ENCODE measurements at places on chromosomes 2 and 18.

GRCh38 chr2:232900811-232901735 is 31.0 kb downstream of the SNORC start:
- DNase-seq, result no peak

GRCh38 chr2:66761826-66762225 is 326.9 kb downstream of the MEIS1 start:
- DNase-seq, result no peak

- no peak for DNase-seq
Observed at GRCh38 chr2:217928324-217929181, 74.2 kb downstream of the TNS1 start.

DNA sequence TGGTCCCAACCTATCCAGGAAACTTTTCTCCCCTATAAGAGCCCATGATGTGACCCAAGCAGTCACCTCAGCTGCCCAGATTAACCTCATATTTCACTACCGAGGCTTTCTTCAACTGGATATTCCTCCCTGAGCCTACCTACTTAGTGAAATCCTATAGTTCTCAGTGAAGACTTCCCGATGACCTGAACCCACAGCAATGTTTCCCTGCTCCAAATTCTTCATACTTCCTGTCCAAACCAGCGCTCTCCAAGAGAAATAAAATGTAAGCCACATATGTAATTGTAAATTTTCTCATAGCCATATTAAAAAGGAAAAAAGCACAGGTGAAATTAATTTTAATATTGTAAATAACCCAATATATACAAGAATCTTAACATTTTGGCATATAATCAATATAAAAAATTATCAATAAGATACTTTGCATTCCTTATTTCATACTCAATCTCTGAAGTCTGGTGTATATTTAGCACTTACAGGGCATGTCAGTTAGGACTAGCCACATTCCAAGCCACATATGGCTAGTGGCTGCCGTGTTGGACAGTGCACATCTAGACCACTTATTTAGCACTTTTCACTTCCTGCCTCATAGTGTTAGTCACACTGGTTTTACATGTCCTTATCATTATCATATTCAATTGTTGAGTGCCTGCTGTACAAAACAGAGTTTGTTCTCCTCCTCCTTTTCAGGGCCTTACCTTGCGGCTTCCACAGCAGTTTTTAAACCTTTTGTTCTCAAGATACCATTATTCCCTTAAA is 1.9 kb upstream of the STAT4 start:
- no peak for DNase-seq

GRCh38 chr2:1314254-1314653 is 99.0 kb upstream of the TPO start:
- DNase-seq, result no peak

- no peak for DNase-seq
Observed at GRCh38 chr2:28486526-28486925, 9.3 kb upstream of the PLB1 start.

DNA sequence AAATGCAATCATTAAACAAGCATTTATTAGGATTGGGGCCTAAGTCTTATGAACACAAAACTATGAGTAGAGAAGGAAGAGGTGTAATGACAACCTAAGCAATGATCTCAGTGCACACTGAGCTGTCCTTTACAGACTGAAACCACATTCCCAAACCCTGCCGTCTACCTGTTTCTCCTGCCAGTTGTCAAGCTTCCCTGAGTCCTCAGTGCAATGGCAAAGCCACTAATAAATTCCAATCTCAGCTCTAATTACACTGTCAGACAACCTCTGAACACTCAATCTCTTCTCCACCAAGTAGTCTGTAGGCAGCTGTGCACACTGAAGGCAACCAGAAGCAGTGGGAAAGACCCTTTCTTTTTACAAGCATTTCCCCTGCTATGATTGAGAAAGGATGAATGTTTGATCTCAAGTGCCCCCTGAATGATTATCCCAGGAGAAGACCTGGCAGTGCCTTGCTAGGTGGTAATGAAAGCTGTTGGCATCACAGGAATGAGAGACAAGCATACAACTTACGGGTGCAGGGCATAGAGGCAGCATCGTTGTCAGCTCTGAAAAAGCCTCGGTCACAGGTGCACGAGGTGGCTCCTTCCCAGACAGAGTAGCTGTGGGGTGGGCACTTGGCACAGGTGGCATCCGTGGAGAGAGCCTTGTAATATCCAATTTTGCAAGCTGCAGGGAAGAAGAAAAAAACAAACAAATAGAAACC is 71.4 kb downstream of the EPHA4 start:
- DNase-seq, result no peak

- no peak for DNase-seq
Observed at GRCh38 chr18:73563345-73563744, 584.3 kb downstream of the FBXO15 start.

DNA sequence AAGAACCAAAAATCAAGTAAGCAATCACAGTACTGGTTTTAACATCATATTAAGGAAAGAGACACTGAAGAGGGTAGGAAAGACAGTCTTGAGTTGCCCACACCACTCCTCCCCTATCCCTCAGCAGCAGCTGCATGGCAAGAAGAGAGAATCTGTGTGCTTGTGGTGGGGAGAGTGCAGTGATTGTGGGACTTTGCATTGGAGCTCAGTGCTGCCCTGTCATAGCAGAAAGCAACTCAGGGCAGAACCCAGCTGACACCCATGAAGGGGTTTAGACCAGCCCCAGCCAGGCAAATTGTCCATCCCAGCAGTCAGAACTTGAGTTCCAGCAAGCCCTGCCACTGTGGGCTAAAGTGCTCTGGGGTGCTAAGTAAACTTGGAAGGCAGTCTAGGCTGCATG is 40.8 kb upstream of the INPP4A start:
- no peak for DNase-seq

DNA sequence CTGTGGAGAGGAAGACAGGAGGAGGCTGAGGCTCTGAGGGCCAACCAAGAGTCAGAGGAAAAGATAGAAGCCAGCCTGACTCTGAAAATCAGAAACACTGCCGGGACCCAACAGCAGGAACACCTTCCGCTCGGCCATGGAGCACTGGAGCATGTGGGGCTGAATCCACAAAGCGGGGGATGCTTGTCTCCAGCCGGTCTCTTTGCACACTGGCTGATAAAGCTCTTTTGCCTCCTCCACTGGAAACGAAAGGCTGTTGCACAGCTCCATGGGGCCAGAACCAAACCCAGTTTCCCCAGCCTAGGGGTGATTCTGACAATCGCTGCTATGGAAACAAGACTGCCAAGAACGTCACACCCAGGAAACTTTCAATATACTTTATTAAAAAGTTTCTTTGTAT is 90.3 kb downstream of the COL6A3 start:
- DNase-seq, result no peak

- no peak for DNase-seq
Observed at GRCh38 chr2:237556773-237557632, 9.4 kb upstream of the PRLH start.

GRCh38 chr2:8327371-8328100 is 354.3 kb upstream of the ID2 start:
- DNase-seq, result no peak

- no peak for DNase-seq
Observed at GRCh38 chr2:117917223-117917917, 96.5 kb downstream of the CCDC93 start.

GRCh38 chr18:27582760-27583412 is 397.8 kb upstream of the CHST9 start:
- DNase-seq, result no peak

DNA sequence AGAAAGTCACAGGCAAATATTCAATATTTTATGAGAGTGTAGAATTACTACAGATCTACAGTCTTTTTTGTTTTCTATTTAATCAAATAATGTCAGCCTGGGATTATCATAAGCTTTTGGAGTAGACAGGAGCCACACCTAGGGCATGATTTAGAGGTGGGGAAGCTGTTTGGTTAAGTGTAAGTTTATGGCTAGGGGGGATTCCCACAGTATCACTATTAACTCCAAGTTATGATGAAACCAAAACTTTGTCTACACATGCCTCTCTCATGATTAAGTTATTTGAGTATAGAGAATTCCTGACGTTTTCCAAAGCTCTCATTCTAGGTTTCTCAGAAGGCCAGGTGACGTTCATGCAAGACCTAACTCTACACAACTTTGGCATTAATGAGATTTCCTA is 2.1 kb downstream of the SERPINB10 start:
- DNase-seq, result no peak

DNA sequence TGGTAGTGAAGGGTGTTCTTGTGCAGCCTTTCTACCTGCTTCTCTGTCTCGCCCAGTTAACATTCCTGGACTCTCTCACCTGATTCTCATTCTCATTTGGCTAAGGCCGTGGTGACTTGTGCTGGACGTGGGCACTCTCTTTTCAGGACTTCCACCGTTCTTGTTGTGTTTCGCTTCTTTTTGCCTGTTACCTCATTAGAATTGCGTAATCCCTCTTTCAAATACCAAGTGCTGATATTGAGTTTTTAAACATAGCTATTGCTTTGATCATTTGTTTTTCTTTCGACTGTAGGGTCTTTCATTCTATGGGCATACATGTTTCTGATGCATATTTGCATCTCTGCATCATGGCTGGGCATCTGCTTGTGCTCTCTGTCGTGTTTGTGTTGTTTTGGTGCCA is 287.0 kb downstream of the ALPK2 start:
- no peak for DNase-seq

GRCh38 chr2:198611201-198611600 is 806.8 kb downstream of the PLCL1 start:
- DNase-seq, result no peak

DNA sequence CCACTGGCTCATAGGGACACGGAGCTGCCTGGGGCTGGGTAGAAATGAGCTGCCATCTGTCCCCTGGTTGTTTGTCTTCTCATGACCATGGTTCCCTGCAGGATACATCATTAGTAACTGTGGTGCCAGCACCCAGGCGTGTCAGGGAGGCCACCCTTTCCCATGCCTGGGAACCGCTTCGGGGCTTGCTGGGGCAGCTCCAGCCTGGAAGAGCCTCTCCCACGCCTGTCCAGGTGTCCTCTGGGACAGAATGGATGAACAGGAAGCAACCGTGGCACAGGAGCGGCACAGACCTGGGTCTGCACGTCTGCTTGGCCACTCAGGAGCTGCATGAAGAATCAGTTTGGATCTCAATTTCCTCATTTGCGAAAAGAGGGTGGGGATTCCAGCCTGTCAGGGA is 34.8 kb downstream of the SDC1 start:
- no peak for DNase-seq

GRCh38 chr18:74256190-74256589 is 35.6 kb downstream of the CYB5A start:
- no peak for DNase-seq

DNA sequence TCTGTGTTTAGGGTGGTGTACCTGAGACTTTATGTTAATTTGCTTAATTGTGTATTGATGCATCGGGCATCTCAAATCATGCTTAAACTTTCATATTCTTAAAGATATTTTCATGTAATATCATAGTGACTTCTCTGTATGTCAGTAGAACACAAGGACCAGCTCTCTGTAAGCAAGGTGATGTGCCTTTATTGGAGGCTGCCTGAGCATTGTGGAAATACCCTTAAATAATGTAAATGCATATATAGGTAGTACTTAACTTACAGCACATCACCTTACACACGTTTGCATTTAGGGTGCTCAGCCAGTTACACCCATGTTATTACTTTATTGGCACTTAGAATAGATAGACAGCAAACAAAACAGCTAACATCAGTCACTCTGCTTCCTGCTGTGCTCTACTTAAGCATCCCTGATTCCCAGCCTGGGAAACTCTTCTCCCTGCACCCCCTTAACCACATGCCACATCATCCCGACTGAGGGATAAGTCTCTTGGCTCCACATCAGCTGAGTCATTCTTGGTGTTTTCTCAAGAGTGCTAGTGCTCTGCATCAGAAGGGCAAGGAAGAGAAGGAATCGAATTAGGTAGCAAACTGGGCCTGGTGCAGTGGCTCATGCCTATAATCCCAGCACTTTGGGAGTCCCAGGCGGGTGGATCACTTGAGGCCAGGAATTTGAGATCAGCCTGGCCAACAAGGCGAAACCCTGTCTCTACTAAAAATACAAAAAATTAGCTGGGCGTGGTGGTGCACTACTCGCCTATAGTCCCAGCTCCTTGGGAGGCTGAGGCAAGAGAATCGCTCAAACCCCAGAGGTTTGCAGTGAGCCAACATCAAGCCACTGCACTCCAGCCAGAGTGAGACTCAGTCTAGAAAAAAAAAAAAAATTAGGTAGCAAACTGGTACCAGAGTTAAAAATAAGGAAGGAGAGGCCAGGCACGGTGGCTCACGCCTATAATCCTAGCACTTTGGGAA is 108.7 kb downstream of the MAP3K20 start:
- peak; percentile 54 for DNase-seq

DNA sequence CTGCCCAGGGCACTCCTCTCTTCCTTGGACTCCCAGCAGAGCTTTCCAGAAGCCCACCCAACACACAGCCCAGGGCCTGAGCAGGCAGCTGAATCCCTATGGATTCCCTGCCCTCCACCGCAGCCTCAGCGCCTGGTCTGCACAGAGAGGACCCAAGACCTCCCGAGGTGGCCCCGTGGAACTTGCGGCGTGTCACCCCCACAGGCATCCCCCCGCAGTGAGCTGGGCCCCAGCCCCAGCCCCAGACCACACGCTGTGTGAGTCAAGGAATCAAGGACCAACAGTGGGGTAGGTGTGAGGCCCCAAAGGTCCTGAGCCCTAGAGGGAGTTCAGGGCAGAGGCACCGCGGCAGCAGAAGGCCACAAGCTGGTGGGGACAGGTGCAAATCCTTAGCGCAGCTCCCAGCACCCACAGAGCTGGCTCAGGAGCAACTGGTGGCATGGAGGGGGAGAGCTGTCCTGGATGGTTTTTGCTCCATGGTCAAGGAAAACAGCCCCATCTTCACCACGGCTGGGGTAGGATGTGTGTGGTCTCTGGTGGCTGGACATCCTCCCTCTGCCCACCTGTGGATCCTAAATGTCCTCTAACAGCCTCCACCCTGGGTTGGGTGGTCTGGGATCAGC is 8.5 kb downstream of the HS6ST1 start:
- no peak for DNase-seq

DNA sequence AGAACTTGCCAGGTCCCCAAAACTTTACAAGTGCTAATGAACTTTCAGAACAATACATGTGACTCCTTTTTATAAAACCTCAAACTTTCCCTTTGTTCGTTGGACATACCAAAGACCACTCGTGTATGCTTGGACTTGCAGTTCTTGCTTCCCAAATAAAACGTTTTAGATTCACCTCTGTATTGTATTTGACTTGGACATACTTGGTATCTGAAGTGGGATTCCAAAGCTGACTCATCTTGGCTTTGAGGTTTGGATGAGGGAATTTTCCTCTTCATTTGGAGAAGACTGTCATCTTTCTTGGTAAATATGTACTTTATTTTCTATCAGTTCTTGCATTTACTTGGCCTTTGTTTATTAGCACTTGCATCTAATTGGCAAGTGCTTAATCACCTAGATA is 8.0 kb upstream of the CYB5A start:
- DNase-seq, result no peak

- no peak for DNase-seq
Observed at GRCh38 chr2:217065695-217066405, 206.0 kb upstream of the TNP1 start.

GRCh38 chr18:56709463-56709862 is 58.3 kb downstream of the WDR7 start:
- DNase-seq, result no peak

GRCh38 chr18:67766930-67767329 is 250.4 kb upstream of the DSEL start:
- no peak for DNase-seq

GRCh38 chr2:216698895-216699294 is 3.5 kb upstream of the IGFBP5 start:
- DNase-seq, result no peak

- DNase-seq, result no peak
Observed at GRCh38 chr2:60440767-60441163, 112.7 kb downstream of the BCL11A start.

- no peak for DNase-seq
Observed at GRCh38 chr18:76993573-76993972, 139.0 kb downstream of the MBP start.

- no peak for DNase-seq
Observed at GRCh38 chr2:12432985-12433625, 283.6 kb upstream of the TRIB2 start.

Measured in uterus (tissue), 4 donors.